ENCODE measurements at places on chromosomes 7 and 10.

DNA sequence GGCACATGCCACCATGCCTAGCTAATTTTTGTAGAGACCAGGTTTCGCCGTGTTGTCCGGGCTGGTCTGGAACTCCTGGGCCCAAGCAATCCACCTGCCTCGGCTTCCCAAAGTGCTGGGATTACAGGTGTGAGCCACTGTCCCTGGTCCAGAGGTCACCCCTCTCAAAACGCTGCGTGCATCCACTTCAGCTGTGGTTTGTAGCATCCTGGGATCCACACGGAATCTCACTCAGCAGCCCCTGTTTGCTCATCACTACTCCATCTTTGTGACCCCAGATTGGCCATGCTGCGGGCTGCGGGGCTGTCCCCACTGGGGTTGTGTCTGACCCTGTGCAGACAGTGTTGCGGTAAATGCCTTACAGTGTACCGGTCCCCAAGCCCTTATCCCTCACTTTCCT lies 3.5 kb downstream of the INPP5A start:
- DNase-seq, result no peak

- no peak for DNase-seq
These were observed 10.9 kb downstream of the TECPR1 start for GRCh38 chr7:98240961-98241673.

- no peak for DNase-seq
These were observed 350.3 kb upstream of the TEX47 start for GRCh38 chr7:89145801-89146200.

DNA sequence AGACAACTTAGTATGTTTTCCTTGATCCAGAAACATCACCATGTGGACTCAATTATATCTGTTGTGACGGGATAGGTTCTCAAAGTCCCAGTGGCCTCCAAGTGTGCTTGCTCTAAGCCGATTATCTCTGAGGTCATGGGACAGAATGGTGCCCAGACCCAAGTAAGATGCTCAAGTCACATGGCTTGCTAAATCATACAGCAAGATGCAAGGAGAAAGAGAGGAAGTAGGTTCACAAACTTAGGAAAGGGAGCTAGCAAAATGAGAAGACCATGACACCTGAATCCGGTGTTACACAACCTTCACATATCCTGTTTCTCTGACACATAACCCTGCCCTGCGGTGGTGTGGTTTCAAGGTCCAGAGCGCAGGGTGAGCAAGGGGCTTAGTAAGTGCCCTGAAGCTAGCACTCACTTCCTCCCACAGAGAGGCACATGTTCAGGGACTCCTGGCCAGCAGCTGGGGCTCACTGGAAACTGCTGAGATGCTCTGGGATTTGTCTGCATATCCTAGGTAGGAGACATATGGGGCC lies 590.9 kb upstream of the ANKRD30A start:
- peak; percentile 59 for DNase-seq

- DNase-seq, result no peak
These were observed 8.4 kb downstream of the LAMB1 start for GRCh38 chr7:107994421-107995030.

DNA sequence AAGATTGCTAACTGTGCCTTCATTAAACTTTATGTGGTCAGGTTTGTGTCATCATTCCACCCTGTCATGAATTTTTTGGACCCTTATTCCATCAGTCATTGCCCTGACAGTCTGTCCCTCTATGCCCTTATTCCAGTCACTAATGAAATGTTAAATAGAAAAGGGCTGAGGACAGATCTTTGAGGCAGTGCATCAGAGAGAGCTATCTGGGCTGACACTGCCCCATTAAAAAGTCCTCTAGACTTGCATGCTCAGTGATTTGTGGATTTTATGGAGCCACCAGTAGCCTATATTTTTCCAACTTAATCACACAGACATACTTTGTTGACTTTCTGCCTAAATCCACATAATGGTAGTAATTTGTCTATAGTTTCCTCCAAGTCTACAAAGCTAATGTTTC lies 264.7 kb upstream of the YAE1 start:
- DNase-seq, result no peak
